Stimulated activated CD4-positive, alpha-beta T cell treated with anti-CD3 and anti-CD28 coated beads, Interleukin-1b, Interleukin-23, amount 100 ng/mL, for 48 hours (primary cell): ENCODE measurements at places on chromosomes 4 and X.

DNA sequence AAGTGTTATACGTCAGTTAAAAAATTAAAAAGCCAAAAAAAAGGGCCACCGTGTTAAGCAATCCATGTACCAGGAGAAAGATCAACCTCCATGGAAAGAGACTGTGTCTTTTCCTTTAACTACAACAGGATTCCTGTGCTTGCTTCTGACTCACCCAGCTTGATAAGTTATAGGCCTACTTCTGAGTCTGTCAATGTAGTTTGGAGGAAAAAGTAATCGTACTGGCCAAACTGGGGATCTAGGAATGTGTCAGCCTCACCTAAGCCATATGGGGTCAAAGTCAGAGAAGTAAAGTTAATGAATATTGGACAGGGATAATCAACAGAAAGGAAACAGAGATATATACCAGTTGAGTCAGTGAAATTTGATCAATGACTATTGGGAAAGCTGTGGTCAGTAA is 470.8 kb upstream of the SLIT2 start:
- DNase-seq, result no peak

DNA sequence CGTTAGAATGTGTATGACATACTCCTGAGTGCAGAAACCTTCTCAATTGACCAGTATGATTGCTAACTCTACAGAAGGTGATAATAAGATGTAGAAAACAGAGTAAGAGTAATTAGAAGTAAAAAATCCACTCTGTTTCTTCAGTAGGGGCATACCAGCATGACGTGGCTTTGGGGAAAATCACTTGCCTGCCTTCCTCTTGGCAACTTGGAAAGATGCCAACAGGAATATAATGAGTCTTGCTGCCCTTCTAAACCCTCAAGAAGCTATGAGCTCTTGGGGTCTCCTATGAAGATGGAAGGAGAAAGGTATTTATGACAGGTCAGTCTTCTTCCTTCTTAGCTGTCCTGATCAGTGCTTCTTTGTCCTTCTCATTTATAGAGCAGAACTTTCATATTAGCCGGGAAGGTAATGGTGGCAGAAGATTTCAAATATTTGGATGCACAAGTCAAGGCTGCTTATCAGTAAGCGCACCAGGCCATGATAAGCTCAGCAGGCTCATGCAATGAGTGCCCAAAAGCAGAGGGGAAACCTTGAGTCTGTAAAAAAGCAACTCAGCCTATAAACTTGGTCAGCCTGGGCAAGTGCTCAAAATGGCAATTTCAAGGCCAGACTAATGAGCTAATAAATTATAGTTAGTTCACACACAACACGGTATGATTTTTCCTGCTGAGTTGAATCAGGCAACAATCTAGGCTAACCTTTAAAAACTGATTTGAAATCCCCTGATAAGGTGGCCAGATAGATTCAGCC is 69.7 kb upstream of the PPARGC1A start:
- DNase-seq, result no peak

DNA sequence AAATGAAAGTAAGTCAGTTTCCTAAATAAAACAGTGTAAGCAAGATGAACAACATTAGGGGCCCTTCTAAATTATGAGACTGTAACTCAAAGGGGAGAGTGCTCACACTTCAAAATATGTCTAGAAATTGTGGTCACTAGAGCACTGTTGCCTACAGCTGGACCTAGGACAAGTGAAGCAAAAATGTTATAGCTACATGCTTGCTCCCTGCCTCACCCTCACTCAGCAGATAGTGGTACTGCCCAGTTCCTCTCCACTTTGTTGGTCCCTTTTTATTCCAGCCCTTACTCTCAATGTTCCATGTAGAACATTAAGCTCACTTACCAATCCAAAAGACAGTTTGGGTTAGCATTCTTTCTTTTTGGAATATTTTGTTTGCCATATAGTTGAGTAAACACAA is 147.3 kb downstream of the GRIA3 start:
- DNase-seq, result no peak

GRCh38 chr4:107472265-107472948 is 247.6 kb downstream of the PAPSS1 start:
- DNase-seq, result no peak

- DNase-seq, result no peak
Measured at GRCh38 chrX:7570432-7571029, 272.4 kb upstream of the VCX start.

GRCh38 chrX:70029863-70030262 is 19.9 kb downstream of the AWAT2 start:
- no peak for DNase-seq

- no peak for DNase-seq
Measured at GRCh38 chr4:86557526-86557925, 36.6 kb upstream of the PTPN13 start.

DNA sequence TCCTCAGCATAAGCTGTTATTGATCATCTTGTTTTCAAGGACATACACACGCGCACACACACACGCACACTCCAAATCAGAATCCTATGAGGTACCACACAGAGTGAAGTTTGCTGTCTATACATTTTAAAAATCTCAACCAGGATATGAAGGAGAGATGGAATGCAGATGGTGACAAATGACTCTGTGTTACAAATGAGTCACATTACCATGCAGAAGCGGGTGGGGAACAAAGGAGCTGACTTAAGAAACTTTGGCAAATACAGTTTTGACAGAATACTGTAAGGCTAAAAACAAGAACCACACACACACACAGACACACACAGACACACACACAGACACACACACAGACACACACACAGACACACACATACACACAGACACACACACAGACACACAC is 81.7 kb downstream of the RELL1 start:
- DNase-seq, result no peak

DNA sequence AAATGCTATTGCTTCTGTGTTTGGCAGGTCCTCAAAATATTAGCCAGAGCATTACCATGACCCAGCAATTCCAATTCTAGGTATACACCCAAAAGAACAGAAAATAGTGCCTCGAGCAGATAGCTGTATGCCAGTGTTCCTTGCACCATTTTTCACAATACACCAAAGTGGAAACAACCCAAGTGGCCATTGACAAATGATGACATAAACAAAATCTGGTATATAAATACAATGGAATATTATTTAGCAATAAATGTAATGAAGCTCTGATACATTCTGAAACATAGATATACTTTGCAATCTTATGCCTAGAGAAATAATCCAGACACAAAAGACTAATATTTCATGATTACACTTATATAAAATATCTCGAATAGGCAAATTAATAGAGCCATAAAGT is 451.8 kb upstream of the PCDH7 start:
- no peak for DNase-seq

DNA sequence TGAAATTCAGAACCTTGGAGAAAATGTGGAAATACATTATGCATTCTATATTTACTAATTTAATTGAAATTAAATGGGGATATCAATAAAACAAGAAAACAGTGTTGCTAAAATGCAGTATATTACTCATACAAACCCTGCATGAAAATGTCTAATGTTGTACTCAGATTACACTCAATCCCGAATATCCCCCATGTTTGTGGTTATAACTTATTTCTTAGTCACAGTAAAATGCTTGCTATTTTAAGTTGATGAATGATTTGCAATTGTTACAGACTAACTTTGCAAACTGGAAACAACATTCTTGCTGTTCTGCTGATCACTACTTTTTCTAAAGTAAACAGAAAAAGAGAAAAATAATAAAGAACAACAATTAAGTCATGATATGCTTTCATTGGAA is 33.1 kb upstream of the ANXA10 start:
- no peak for DNase-seq

GRCh38 chr4:108029731-108030130 is 40.0 kb downstream of the HADH start:
- DNase-seq, result no peak

- no peak for DNase-seq
Measured at GRCh38 chr4:187972135-187972534, 23.4 kb upstream of the ZFP42 start.

DNA sequence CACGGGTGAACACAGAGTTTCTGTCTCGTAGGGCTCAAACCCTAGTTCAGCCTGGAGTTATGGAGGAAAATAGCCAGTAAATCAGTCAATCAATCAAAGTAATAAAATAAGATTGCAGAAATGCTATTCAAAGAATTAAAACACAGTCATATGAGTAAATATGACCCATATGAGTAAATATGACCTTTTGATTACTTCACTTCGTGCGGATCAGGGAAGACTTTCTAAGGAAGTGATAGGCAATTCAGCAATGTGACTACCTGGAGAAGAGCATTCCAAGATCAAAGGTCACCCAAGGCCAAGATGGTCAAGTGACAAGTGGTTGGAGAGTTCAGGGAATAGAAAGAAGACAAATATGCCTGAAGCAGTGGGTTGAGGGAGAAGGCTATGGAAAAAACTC is 722.6 kb downstream of the ADGRL3 start:
- no peak for DNase-seq

DNA sequence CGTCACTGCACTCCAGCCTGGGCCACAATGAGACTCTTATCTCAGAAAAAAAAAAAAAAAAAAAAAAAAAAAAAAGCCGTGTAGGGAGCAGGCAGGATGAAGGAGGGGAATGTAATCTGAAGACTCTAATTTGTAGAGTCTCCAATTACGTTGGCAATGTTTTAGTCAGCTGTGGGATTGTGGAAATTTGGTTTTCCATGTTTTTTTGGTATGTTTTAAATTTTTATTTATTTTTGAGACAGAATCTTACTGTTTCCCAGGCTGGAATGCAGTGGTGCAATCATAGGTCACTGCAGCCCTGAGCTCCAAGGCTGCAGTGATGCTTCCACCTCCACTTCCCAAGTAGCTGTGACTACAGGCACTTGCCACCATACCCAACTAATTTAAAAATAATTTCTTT is 56.5 kb downstream of the NSD2 start:
- no peak for DNase-seq

GRCh38 chr4:103634236-103634635 is 85.5 kb downstream of the TACR3 start:
- DNase-seq, result no peak

GRCh38 chr4:10346023-10346422 is 111.2 kb downstream of the ZNF518B start:
- no peak for DNase-seq

DNA sequence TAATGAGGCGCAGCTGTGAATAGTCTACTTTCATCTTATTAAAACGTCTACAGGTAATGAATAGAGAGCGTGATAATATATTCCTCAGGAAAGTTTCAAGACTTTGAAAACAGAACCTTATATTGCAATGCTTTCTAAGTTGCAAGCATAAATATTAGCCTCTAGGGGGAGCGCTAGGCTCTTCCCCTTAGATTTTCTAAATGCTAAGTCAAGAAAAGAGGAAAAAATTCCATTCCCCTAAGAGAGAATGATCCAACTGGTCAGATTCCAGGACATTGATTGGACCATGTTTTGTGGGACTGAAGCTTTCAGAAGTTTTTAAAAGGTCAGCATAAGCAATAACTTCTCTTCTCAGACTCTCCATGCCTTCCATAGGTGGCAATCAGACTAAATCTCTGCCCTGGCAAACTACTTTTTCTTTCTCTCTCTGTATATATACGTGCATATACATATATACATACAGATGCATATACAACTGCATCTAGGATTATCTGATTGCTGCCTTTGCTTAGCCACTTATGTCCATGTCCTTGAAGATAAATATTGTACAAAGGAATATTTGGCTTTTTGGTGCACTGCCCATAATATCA is 492.9 kb downstream of the INPP4B start:
- no peak for DNase-seq

DNA sequence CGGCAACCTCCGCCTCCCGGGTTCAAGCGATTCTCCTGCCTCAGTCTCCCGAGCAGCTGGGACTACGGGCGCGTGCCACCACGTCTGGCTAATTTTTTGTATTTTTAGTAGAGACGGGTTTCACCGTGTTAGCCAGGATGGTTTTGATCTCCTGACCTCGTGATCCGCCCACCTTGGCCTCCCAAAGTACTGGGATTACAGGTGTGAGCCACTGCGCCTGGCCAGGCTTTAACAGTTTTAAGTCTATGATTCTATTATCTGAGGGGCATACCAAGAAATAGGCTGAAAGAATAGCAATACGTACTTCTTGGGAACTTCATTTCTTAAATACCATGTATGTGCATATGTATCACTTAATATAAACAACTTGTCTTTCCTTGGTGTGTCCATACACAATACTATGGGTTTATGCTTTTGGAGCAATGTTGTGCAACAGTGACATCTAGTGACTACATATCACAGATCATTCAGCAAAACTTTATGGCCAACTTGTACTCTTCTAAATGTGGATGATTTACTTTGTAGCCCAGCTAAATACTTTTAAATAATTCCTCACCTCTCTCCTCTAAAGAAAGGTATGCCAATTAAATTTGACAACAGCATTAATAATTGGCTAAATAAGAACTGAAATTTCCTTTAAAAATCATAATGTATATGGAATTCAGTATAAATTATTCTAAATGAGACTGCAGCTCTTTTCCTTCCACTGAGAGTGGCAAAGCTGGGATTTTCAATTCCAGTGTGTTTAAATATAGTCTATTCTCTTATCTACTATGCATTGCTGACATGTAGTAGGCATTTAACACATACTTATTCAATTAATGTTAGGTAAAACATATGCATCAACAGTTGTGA is 10.4 kb downstream of the SLC9B1 start:
- no peak for DNase-seq

DNA sequence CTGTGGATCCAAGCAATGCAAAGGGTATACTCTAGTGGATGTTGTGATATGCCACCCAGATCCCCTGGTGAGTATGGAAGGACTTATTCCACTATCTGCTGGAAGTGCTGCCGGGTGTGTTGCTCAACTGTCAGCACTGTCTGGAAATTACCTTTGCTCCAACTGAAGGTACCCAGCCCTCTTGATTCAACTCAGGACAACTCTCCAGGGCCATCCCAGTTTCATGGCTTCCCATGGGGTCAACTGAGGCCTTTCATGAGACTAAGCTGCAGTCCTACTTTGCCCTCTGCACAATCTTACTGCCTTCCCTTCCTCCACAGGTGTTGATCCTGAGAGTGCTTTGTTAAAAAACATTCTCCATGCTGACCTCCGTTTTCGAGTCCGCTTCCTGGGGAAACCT is 99.8 kb downstream of the SPRY1 start:
- no peak for DNase-seq

DNA sequence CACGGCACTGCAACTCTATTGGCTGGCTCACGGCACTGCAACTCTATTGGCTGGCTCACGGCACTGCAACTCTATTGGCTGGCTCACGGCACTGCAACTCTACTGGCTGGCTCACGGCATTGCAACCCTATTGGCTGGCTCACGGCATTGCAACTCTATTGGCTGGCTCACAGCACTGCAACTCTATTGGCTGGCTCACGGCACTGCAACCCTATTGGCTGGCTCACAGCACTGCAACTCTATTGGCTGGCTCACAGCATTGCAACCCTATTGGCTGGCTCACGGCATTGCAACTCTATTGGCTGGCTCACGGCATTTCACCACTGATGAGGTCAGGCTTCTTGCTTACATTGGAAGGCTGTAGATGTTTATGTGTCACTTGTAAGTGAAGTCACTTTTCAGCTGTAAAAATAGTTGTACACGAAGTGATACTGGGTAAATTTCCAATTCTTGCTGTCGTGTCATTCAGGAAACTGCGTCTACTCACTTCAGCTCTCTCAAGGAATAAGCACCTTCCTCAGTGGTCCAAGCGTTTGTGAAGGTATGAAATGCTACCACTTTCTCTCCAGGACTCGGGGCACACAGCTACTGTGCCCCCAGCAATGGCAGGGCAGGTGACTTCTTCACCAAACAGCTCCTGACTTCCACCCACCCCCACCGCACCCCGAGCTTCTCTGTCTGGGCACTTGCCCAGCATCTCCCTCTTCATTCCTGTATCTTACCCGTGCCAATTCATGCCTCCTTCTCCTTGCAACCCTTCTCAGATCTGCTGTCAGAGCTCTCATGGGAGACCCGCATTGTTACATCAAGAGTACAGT is 141.3 kb downstream of the AFAP1 start:
- DNase-seq, result peak; percentile 34

GRCh38 chr4:36285784-36286480 is 4.5 kb downstream of the DTHD1 start:
- DNase-seq, result peak; percentile 69

GRCh38 chr4:183098019-183098722 is 886 bp upstream of the WWC2 start:
- peak; percentile 7 for DNase-seq
